CD4-positive, alpha-beta T cell treated with Interleukin-17A for 1 hour (primary cell): ENCODE measurements at places on chromosomes 4 and X.

DNA sequence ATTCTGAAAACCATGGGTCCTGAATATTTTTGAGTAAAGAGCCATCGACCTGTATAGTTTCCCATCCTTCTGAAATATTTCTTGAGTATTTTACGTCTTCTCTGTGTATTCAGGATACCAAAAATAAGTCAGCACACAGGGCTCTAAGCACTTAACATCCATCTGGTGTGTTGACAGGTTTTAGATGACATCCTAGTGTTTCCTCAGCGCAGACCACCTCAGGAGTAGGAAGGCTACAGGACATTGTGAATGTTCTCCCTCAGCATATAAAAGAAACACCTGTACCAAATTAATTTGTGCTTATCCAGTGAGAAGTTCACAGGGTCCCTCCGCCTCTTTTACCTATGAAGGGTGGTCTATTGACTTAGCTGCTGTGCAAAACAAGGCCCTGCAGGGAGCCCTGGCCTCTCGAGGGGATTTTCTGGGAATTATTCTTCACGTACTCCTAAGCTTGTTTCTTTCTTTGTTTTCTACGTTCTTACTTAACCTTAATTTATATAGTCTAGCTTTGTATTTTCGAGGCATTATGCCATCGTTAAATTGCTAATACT lies 241.8 kb downstream of the FBXO8 start:
- no peak for DNase-seq

- no peak for DNase-seq
These were observed 77.4 kb upstream of the BMPR1B start for GRCh38 chr4:94680176-94680862.

- no peak for DNase-seq
These were observed 36.0 kb downstream of the IRF2 start for GRCh38 chr4:184438375-184438774.

- DNase-seq = no peak
These were observed 1520.1 kb downstream of the PCDH18 start for GRCh38 chr4:136012220-136012619.

DNA sequence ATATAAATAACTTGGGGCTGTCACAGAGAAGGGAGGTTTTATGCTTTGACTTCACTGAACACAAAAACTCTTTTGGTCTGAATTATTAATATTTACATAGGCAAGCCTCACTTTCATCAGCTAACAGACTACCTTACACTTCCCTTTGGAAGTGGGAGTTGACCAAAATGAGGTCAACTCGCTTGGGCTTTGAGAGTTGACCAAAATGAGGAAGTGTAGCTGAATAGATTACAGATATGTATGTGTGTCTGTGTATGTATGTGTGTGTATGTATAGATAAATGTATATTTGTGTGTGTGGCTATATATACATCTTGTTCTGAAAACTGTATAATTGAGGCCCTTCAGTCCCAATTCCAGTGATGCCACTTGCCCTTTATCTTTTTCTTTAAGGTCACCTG lies 113.3 kb upstream of the IL13RA1 start:
- DNase-seq = no peak

DNA sequence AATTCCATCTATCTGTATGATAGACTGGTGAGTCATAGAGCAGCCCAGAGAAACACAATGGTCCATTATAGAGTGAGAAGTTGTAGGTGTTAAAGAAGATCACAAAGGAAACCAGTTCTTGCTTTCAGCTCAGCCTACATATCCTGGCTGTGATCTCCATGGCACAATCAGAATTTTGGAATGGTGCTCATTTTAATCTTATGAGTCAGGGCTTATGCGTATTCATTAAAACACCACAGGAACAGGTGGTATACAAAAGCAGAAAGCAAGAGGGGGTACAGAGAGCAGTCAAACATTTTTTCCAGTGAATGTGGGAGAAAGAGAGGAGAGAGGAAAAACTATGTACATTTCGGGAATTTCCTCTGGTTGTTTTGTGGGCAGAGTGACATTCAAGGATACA lies 126.9 kb downstream of the MFAP3L start:
- no peak for DNase-seq
